ENCODE measurements at places on chromosomes 1 and 21.

GRCh38 chr1:107748531-107748930 lies 216.4 kb downstream of the VAV3 start:
- no peak for DNase-seq

DNA sequence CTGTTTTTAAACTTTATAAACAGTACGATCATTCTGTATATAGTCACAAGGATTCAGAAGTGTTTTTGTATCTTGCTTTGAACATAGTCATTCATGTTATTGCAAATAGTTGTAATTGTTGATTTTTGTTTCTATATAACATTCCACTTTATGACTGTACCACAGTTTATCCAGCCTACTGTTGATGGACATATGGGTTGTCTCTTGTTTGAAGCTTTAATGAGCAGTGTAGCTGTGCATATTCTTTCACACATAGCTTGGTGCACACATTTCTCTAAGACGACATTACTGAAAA lies 6.1 kb downstream of the CD101 start:
- no peak for DNase-seq

GRCh38 chr1:209780268-209780667 lies 4.1 kb downstream of the C1orf74 start:
- DNase-seq: no peak

- no peak for DNase-seq
Measured at GRCh38 chr1:207787776-207788175, 35.9 kb downstream of the CD46 start.

DNA sequence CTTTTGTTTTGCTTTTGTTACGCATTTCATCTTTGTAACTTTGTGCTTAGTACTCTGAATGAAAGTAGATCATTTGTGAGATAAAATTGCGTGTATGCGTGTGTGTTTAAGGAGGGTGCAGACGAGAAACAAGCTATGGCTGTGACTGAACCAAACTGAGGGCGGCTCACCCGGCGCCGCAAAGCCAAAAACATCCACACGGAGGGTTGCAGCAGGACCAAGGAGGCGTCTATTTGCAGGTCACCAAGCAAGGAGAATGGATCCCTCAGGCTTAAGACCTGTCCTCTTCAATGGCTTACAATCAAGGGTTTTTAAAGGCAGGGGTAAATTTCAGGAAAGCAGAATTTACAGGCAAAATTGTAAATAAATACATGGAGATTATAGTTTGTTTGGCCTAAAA lies 12.8 kb downstream of the GCSAML start:
- no peak for DNase-seq

Measured in stimulated activated CD4-positive, alpha-beta T cell treated with anti-CD3 and anti-CD28 coated beads, Interleukin-15, amount 100 ng/mL, for 48 hours (primary cell).